Dorsolateral prefrontal cortex (tissue), 122 donors: ENCODE measurements at places on chromosomes 13 and 19. TPM values are rescaled to one million over a fixed set of nuclear protein-coding genes. Genes with fewer than 3 reads are reported as not detected.

Gene TMEM145
- 72.4 TPM for total RNA-seq

DNA sequence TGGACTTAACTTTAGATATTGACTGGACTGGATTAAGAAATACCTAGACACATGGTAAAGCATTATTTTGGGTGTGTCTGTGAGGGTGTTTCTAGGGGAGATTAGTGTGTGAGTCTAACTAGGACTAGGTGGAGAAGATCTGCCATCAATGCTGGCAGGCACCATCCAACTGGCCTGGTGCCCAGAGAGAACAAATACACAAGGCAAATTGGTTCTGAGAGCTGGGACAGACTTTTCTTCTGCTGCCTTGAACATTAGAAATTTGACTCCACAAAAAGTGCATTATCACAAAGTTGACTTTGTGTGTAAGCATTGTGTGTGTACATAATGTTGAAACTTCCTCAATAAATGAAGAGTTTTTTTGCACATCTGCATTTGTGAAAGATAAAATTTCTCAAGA lies 522.1 kb downstream of the SUCLA2 start:
- no peak for DNase-seq

DNA sequence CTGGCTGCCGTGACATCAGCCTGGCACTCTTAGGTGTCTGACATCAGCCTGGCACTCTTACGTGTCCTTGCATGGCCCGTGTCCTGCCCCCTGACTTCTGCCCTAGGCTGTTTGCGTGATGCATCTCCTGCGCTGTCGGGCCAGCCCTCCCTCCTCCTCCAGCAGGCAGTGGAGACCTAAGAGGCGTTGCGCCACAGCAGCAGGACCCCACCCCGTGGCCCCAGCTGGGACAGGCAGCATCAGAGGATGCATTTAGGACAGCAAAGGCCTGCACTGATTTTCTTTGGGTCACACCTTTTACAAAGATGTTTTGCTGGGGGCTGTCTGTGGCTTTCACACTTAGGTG lies 65.3 kb downstream of the GPR12 start:
- no peak for DNase-seq

GRCh38 chr19:6556480-6557195 lies 25.8 kb downstream of the TNFSF9 start:
- no peak for DNase-seq

Gene ZNF844
- 11.5 TPM for total RNA-seq

Gene FAM187B
- total RNA-seq, result not detected

GRCh38 chr13:23753458-23753857 lies 135.7 kb downstream of the MIPEP start:
- DNase-seq, result no peak

- DNase-seq, result no peak
These were observed 57.2 kb downstream of the SOX1 start for GRCh38 chr13:112124141-112124540.

Gene KIR3DL2
- total RNA-seq, result not detected

- no peak for DNase-seq
These were observed 77.1 kb downstream of the CCNA1 start for GRCh38 chr13:36509369-36509768.

Gene TRAPPC6A
- total RNA-seq, result 15.8 TPM

- no peak for DNase-seq
These were observed 29.5 kb downstream of the PLA2G4C start for GRCh38 chr19:48081106-48081505.

Gene LILRB2
- total RNA-seq, result 0.74 TPM

Gene ZNF560
- not detected for total RNA-seq

- DNase-seq, result no peak
These were observed 8.6 kb upstream of the RNF6 start for GRCh38 chr13:26230703-26231102.

GRCh38 chr13:44801990-44802389 lies 187.3 kb downstream of the NUFIP1 start:
- no peak for DNase-seq

Gene TEX101
- total RNA-seq, result not detected

DNA sequence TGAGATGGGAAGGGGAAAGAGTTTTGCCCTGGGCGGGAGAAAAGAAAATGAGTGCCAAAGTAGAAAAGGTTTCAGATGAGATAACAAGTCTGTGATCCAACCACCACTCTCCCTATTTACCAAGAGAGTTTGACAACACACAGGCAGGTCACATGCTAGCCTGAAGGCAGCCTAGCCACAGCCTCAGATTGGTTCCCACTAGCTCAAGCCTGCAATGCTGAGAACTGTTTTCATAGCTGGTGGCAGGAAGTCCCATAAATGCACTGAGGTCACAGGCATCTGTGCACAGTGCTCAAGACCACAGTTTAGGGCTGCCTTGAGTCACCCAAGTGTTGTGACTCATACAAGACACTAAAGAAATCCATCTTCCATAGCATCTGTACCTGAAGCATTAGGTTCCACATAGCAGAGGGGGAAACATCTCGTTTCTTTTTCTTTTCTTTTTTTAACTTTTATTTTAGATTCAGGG lies 18.5 kb upstream of the POP4 start:
- DNase-seq, result no peak

DNA sequence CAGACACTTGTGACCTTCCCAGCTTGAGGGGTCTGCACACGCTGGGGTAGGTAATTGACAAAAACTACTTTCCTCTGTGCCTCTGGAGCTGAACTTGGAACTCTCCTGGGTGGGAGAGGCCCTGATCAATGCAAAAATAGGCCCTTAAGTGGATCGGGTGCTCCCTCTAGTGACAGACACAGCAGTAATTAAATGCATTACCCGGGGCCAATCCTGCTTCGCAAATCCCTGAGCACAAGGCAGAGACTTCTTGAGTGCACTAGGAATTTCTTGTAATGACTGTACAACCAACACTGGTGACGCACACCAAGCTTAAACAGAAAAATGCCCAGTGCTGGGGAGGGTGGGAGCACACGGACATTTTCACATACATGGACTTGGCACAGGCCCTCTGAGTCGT lies 10.6 kb upstream of the UBE2S start:
- no peak for DNase-seq

DNA sequence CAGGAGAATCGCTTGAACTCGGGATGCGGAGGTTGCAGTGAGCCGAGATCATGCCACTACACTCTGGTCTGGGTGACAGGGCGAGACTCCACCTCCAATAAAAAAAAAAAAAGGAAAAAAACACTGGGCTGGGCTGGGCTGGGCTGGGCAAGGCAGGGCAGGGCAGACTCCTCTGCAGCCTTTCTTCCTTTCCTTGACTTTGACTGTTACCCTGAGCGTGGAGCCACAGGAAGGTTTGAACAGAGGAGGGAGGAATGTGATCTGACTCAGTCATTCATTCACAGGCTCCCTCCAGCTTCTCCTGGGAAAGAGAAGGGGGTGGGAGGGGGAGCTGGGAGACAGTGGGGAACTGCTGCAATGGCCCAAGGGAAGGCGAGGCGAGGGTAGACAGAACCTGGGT lies 2.7 kb upstream of the ACTN4 start:
- DNase-seq, result no peak

GRCh38 chr13:64672751-64673150 lies 2557.4 kb downstream of the PCDH9 start:
- no peak for DNase-seq

GRCh38 chr19:38303517-38304351 lies at the start of gene C19orf33:
Gene C19orf33, plus strand, starts transcription at chr19:38304251. Its CDS starts 11 bp downstream, at chr19:38304262.
- no peak for DNase-seq

Gene PSG4
- not detected for total RNA-seq

Gene SIGLEC14
- 4.2 TPM for total RNA-seq

Gene SIGLEC5
- 1.3 TPM for total RNA-seq

DNA sequence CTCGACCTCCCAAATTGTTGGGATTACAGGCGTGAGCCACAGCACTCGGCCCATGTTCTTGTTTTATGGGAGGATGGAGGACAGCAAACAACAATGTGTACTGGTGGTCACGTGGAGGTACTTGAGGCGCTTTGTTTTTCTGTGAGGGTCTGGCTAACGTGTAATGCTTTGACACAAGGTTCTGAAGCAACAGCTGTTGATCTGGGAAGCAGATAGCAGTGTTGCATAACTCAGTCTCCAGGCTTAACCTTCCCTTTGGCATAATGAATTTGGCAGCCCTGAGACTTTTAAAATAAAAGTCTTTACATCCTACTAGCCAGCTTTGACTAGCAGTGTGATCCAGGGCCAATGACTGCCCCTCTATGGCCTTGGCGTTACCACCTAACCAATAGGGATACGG lies 6.9 kb upstream of the ZNF580 start:
- DNase-seq, result no peak

Gene CCDC61
- 26.3 TPM for total RNA-seq

Gene DDX39A
- total RNA-seq, result 39.7 TPM

GRCh38 chr13:35694549-35695447 lies 218.3 kb upstream of the MAB21L1 start:
- DNase-seq, result no peak

DNA sequence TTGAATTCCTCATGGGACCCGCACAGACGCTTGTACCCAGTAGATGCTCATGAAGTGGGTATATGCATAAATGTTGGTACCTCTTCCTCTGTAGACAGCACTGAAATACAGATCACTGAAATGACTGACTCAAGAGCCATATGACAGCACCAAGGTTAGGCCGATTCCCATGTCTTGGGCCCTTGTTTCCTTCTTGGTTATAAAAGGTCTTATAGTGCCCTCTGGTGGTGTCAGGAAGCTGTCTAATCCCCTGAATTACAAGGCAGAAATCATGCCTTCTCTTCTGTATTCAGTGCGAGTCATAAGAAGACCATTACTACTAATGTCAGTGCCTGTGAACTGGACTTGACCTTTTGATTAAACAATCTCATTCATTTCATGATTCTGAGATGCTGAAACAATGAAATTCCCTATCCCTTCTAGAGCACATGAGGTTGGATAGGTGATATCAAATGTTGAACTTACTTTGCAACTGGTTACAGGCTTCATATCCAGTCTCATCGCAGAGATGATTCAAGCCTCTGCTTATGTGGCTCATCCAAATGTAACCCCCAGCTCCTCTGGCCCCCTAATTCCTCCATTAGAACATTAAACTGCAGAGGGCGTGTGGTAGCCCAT lies 59.7 kb downstream of the SPATA13 start:
- no peak for DNase-seq

- DNase-seq, result no peak
These were observed 210.7 kb upstream of the EDNRB start for GRCh38 chr13:78129359-78129758.

DNA sequence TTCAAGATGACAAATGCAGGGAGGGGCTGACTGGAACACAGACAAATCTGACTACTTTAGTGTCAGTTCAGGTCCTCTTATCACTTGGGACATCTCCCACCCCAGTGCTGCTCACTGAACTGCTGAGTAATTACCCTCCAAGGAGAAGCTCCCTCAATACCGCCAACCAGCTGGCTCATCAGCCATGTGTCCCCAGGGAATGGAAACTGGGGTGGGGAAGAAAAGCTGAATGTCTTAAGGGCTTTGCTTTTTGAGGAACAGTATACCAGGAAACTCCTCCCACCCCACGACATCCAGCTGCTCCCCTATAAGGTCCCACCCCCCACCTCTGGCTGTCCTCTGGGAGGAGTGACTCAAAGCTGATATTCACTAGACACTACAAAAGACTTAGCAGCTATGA lies 2.0 kb downstream of the ZNF823 start:
- no peak for DNase-seq

DNA sequence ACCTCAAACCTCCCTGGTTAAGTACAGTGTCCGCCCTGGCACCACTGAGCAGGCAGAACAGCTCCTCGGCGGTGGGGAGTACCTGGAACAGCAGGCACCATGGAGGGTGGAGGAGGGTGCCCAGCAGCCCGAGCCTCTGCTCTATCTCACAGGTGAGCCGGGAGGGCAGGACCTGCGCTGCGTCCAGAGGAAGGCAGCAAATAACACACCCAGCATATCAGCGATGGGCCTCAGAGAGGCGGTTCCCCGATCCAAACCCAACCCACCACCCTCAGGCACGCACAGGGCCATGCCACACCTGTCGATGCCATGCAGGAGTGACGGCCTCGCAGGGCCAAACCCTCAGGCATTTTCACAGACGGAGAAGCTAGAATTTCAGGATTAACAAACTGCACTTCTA lies 11.8 kb downstream of the PEPD start:
- no peak for DNase-seq

Gene TTC9B
- 59.1 TPM for total RNA-seq

GRCh38 chr19:17259118-17259780 lies 5.3 kb downstream of the USHBP1 start:
- no peak for DNase-seq

Gene TMIGD2
- total RNA-seq, result not detected

Gene PDX1
- not detected for total RNA-seq

- no peak for DNase-seq
These were observed 1077.6 kb downstream of the DIAPH3 start for GRCh38 chr13:59086147-59086546.

Gene UBAC2
- 48.2 TPM for total RNA-seq

Gene IL4I1
- total RNA-seq, result 0.50 TPM

DNA sequence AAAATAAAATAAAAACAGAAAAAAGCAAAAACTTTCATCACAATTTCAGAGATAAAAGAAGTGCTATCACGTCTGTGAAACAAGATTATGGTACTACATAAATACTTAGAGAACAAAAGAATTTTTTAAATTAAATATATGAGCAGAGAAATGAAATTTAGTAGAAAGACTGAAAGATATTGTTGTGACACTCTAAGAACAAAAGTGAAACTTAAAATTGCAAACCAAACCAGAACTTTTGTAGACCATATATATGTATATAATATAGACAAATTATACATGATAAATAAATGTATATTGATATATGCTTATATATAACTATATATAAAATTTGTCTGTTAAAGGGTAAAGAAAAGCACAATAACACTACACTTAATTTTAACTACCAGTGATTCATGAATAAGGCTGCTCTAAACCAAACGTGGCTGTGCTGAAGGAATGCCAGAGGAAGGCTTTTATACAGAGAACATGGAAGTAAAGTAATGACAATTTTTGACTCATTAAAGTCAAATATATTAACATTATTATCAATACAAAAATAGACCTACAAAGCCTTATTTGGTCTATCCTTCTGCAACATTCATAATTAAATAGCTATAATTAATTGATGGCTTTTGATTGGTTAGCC lies 1516.7 kb upstream of the PCDH20 start:
- DNase-seq, result no peak

Gene TNFSF9
- total RNA-seq, result 3.7 TPM

- DNase-seq, result no peak
These were observed 607.6 kb downstream of the FGF9 start for GRCh38 chr13:22278336-22278929.

GRCh38 chr19:8610936-8611300 lies 403 bp upstream of the ADAMTS10 start:
- no peak for DNase-seq

GRCh38 chr13:32659736-32660135 lies 73.5 kb downstream of the PDS5B start:
- DNase-seq, result no peak

- no peak for DNase-seq
These were observed 965 bp downstream of the TTC9B start for GRCh38 chr19:40217027-40217810.
